ENCODE measurements at places on chromosomes 4 and X. TPM values are rescaled to one million over a fixed set of nuclear protein-coding genes. Genes with fewer than 3 reads are reported as not detected.
A peak's percentile ranks its signal among the peaks of the same experiment; 100 is the strongest.

The PDGFRA gene
- 0.41 TPM for total RNA-seq

The HMGB3 gene
- total RNA-seq, result 171 TPM

DNA sequence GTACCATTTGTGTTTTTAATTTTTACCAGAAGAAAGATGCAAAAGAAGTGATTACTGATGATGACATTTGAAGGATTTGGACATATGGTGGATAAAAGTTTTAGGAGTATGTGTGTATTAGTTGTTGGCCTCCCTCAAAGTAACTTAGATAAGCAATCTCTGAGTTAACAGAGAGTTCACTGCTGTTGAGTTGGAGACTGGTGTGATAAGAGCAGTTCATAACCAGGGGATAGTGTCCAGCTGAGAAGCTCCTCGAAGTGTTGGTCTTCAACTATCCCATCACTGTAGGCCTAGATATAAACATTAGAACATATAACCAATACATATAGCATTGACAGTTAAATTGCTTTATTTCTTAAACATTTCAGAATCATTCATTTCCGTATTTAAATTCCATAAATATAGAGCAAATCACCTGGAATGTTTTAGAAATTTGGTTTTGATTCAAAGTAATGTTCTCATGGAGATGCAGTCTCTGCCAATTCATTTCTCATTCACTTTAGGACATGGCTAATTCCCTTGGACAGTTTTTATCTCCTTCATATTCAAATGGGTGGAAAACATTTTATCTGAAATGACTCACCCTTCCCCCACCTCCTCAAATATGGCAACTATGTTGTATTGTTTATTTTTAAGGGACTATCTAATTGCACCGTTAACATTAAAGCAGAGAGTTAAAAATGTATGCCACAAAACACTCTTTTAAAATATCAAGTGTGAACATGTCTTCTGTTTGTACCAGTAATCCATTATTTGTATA, 136.8 kb upstream of the SLC4A4 start:
- no peak for ATAC-seq

- no peak for ATAC-seq
Measured at GRCh38 chrX:100720301-100720700, 11.6 kb downstream of the SYTL4 start.

The ALPK1 gene
- 8.9 TPM for total RNA-seq

DNA sequence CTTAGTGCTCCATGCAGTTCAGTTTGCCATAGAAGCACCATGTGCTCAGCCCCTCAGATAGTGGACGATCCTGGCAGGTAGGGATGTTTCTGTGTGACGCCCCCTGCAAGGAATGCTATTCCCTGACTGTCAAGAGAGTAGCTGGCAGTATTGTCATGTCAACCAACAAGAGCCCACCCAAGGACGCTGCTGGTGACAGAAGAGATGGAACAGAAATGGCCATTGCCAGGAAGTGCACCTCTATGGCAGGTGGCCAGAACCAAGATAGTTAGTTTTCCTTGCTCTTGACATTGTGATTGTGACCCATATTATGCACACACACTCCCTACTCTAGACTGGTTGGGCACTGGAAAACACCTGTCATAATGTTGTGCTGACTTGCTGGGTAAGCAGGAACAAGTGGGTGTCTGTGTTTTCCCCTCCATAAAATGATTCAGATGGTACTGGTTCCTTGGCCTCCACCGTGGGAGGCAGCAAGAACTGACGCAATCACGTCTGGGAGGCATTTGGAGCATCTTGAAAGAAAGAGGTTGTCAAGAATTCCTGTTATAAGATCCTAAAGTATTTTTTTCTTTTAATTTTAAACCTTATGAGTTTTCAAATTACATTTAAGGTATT, 507.9 kb downstream of the MID1IP1 start:
- ATAC-seq, result no peak

DNA sequence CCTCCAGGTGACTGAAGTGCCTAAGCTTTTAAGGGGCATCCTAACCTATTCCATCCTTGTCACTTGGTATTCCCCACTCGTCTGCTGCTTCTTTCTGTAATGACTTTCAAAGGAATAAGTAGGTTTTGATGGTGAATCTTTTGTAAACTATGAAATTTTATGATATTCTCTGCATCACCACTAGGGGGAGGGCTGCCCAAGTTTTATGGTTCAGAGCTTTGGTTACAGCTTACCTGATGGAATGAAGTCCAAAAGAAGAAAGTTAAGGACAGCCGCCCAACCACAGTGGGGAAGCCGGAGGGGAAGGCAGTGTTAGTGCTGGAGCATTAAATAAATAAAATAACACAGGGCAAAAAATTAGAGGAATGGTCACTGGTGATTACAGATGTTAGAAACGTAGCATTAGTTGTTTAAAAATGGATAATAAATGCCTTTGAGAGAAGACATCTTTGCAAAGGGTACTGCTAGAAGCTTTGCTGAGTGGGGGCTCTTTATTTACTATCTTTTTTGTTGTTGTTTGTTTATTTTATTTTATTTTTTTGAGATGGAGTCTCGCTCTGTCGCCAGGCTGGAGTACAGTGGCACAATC, 204.9 kb downstream of the GBA3 start:
- ATAC-seq, result no peak

GRCh38 chr4:2433609-2434350, 15.0 kb downstream of the CFAP99 start:
- ATAC-seq, result no peak

The CSAG3 gene
- total RNA-seq, result not detected

- no peak for ATAC-seq
Measured at GRCh38 chr4:126715067-126715466, 917.7 kb upstream of the INTU start.

DNA sequence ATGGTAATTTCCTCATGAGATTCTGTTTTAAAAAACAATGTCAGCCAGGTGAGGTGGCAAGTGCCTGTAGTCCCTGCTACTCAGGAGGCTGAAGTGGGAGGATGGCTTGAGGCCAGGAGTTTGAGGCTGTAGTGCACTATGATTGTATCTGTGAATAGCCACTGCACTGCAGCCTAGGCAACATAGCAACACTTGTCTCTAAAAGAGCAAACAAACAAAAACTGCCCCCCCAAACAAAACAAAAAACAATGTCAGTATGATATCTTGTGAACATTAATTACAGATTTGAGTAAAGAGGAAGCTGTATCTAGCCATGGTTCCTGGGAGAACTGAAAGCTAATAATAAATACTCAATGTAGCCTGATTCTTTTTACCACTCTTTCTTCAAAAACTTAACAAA, 6.8 kb upstream of the MSL3 start:
- ATAC-seq, result no peak

DNA sequence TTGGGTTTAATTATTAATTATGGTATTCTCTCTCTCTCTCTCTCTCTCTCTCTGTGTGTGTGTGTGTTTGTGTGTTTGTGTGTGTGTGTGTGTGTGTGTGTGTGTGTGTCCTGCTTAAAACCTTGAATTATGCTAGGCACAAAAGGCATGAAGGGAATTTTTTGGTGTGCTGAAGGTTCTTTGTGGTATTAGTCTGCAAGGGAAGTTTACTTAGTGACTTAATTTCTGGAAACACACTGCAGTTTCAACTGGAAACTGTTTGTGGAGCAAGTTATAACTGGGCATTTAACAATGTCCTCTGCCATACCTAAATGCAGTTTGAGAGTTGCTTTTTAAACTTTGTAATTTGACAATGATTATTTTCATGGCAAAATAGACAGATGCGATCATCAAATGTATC, 111.7 kb downstream of the FRMPD4 start:
- no peak for ATAC-seq

DNA sequence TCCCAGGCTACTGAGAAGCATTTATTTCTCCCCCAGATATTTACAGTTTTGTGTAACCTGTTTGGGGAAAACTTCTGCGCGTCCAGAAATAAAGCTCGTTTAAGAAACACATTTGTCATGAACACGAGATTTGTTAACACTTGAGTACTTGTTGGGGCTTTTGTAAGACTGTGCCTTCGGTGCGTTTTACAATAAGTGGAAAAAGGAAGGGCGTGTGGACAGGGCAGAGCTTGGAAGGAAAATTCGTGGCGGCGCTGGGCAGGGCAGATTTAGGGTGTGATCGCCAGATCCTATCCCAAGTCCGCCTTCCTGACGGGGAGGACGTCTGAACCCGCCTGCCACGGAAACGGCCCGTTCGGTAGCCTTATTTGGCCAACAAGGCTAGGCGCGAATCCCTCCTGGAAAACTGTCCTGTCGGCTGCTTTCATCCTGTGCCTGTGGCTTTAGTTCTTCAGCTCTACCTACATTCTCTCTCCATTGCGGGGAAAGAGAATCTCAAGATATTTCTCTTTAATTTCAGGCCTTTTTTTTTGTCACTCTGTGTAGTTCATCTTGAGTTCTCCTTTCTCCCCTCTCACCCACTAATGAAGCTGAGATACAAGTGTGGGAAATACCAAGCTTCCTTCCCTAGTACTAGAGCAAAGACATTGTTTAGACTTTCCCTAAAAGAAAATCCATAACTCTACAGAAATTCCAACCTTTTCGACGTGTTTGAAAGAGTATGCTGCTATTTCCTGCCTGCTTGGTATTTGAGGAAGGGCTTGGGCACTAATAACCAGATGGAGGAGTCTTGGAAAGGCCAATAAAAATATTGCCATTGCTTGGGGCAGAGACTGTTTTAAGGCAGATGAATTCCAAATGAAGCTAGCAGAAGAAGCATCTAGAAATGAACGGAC, 982 bp downstream of the PDLIM5 start:
- ATAC-seq, result peak; percentile 74

DNA sequence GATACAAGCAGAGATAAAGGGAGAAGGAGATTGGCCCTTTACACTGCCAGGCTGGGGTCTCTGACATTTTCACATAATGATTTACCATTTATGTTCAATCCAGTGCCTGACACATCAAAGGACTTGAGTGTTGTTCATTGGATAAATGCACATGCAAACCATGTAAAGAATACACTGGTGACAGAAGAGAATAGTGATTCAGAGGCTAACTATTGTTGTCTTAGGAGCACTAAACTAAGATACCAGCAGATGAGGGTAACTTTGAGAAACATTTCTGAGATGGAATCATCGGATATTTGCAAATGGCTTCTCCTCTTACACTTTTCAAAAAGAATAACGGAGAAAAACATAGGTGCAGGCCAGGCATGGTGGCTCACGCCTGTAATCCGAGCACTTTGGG, 67.3 kb upstream of the HHIP start:
- ATAC-seq, result no peak

- ATAC-seq, result no peak
Measured at GRCh38 chrX:143768976-143769375, 48.4 kb upstream of the SPANXN2 start.

The HSFX1 gene
- 0.87 TPM for total RNA-seq

DNA sequence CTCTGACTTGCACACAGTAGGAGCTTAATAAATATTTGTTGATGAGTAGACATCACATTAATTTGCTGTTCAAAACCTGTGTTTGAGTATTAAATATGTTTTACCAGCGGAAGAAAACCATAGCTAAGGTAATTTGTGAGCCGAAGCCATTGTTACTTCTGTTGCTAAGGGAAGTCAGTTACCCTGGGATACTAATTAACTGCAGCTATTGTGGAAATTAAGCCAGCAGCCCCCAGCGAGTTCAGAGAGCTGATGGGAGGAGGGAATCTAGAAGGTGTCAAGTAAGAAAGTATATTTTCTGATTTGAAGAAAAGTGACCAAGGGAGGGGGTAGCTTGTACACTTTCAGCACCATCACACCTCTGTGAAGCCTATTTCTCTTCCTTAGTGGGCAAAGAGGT, 76.7 kb upstream of the IGSF1 start:
- no peak for ATAC-seq

DNA sequence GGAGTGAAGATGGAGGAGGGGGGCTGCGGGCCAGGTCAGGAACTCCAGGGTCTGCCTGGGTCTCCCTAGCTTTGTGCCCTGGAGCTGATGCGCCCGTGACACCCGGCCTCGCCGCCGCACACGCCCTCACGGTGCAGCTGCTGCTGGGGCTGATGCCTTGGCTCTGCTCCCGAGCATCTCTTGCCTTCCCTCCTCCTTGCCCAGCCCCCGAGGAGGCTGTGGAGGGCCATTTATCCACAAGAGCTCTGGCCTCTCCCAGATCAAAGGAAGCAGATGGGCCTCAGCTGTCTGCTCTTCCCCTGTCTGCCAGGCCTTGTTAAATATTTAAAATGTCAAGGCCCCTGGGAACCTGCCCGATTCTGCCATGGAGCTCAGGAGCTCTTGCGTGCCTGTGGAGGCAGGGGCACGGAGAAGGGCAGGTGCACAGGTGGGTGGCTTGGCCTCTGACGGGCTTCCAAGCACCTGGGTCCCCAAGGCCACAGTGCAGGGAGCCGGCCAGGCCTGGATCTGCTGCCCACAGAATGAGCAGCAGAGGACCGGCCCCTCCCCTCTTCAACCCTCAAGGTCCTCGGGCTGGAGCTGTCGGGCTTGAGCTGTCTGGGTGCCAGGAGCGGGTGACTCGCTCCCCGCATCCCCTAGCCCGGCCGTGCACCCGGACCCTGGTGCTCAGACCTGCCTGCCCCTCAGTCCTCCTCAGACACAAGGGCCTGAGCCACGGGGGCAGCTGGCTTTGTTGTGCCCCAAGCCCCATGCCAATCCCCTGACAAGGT, 20.3 kb downstream of the ATP2B3 start:
- ATAC-seq, result peak; percentile 49

The FGFBP2 gene
- total RNA-seq, result not detected

- ATAC-seq, result no peak
Measured at GRCh38 chrX:46965125-46965758, 53.0 kb downstream of the JADE3 start.

DNA sequence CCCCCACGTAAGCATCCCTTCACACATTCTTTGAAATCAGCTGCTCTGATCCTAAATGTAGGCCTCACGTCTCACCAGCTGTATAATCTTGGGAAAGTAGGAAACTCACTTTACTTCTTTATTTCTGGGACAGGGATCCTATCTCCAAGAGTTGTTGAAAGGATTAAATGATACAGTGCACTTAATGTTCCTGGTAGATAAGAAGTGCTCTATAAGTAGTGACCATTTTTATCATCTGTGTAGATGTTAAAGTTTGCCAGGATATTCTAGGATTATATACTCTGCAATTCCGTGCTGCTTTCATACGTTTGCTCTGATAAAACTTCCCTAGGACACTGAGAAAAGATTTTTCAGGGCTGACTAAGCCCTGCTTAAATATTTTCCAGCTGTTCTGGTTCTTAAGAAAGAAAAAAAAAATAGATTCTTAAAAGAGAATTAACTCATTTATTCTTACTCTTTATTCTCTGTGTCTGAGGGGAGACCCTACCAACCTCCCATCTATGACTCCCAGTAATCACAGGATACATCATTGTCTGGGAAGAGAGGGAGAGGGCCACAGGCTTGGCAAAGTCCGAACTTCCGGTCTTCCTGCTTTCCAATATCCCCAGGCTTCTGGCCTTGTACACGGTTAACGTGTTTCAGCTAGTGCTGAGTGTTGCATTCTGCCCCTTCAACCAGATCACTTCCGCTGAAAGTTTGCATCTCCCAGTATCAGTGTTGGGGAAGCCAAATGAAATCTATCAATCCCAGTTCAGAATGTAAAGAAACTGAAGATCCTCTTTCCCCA, 269.2 kb downstream of the TRIML1 start:
- ATAC-seq, result no peak

DNA sequence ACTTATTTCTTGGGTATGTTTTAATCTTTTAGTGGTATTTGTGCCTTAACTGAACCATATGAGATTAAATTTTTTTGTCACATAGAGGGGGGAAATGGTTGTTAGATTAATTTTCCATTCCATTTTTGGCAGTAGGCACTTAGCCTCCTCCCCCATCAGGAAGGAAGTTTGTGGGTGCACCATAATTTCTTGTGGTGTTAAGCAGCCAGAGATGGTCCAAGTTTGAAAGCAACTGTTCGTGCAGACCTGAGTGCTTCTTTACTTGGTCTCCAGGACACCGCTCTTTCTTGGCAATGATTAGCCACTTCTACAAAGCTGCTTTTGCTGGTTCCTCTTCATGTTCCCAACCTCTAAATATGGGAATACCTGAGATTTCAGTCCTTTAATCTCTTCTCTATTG, 92.7 kb upstream of the RPL34 start:
- no peak for ATAC-seq
